ENCODE measurements at places on chromosomes 4 and X.

DNA sequence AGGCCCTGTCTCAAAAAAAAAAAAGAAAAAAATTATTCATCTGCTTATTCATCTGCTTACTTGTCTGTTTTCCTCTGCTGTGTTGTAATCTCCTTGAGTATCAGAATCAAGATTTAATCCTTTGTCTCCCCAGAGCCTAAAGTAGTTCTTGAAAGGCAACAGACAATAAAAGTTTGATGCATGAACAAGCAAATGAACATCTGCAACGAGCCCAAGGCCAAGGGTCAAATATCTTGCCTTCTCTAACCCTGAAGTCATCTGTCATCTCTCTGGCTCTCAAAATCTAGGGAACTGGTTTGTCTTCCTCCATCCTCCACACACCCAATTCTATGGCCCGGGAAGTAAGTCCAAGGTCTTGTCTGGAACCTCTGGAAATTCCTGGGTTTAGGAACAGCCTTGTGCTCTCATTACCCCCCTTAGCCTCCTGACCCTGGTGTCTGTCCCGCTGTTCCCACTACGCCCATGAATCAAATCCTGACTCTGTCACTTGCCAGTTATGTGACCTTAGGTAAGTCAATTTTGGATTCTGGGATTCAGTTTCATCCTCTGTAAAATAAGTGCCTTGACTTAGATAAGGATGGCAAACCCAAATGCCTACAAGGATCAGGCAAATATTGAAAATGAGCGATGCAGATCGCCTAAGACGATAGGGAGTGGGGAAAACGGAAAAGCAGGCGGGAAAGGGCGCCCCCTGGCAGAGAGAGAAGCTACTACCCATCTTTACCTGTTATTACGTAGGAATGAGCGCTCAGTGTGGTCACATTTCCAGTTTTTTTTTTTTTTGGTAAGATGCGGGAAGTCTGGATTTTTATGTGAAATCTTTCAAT, 102.7 kb upstream of the DHX15 start:
- no peak for DNase-seq

DNA sequence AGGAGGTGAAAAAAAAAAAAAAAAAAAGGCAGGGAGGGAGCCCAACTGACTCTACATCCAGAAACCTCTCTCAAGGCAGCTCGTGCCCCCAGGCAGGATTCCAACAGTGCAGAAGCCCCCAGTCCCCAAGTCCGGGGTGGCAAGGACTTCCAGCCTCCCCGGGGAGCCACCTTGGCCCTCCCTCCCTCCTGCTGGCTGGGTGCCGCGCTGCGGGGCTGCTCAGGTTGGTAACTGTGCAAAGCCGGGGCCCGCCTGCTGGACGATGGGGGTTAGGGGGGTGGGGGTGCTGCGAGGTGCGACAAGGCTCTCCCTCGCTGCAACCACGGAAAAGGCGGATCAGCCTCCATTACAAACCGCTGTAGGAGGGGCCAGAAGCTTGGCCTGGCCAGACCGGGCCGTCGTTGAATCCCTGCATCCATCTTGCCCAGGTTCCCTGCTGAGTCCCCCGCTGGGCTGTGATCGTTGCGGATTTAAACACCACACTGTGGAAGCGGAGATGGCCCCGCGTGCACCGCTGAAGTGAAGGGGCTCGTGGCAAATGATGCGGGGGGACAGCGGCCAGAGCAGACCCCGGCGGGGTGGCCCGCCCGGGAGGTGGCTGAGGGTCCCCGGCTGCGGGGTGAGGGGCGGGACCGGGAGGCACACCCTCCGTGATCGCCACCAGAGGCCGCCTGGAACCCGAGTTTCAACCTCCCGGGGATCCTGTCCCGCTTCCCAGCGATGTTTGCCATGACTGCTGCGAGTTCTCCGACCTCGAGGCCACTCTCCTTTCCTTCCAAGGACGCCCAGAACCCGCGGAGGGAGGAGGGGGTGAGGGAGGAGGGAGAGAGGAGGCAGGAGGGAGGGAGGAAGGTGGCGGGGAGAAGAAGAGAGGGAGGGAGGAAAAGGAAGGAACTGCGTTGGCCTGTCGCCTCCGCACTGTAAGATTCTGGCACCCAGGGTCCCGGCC, 58.0 kb upstream of the DDX3X start:
- peak; percentile 53 for DNase-seq

GRCh38 chr4:171279131-171279530, 534.1 kb upstream of the GALNTL6 start:
- no peak for DNase-seq

GRCh38 chr4:136241221-136241986, 1290.9 kb downstream of the PCDH18 start:
- DNase-seq: no peak

DNA sequence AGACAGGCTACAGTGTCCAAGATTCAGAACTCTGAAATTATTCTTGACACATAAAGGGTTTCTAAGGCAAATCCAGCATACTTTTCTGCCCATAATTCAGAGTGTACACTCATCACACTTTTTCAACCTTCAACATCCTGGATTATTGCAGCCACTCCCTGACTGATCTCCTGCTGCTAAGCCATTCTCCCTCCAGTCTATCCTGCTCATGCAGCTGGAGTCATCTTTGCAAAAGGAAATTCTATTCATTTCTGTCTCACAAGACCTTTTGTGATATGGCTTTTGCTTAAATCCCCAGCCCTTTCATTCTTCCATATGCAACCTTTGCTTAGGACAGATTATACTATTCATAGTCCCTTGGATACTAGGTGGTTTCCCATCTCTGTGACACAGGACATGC, 236.1 kb upstream of the LDB2 start:
- DNase-seq: no peak

GRCh38 chr4:115187136-115187535, 73.7 kb upstream of the NDST4 start:
- DNase-seq: no peak

DNA sequence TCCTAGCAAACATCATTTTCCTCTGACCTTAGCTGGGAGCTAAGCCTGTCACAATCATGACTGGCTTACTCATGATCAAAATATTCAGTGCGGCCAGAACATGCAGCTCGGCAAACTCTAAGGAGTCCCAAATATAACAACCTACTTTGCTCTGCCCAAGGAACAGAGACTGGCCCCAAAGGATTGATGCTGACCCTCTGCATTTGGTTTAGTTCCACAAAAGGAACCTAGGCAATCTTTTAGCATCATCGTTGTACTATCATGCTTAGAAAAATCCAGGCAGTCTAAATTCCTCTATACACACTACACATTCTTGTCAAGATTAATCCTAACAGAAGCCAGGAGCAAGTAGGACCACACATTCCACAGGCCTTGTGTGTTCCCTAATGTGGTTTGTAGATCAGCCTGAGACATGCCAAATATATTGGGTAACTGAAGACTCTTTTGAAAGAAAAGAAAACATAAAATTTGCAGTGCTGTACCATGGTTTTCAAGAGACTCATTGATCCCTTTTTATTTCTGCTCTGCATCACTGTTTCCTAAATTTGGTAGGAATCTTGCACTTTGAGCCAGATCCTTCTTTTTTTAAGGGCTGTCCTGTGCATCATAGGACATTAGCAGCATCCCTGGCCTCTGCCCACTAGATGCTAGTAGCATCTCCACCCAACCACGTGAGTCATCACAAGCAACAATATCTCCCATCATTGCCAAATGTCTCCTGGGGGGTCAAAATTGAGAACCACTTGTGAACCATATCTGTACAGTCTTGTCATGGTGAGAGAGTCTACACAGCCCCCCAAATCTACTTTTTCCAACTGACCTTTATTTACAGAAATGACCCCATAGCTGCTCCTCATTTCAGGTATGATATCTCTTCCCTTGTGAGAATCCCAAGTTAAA, 17.6 kb upstream of the CC2D2A start:
- DNase-seq: no peak

DNA sequence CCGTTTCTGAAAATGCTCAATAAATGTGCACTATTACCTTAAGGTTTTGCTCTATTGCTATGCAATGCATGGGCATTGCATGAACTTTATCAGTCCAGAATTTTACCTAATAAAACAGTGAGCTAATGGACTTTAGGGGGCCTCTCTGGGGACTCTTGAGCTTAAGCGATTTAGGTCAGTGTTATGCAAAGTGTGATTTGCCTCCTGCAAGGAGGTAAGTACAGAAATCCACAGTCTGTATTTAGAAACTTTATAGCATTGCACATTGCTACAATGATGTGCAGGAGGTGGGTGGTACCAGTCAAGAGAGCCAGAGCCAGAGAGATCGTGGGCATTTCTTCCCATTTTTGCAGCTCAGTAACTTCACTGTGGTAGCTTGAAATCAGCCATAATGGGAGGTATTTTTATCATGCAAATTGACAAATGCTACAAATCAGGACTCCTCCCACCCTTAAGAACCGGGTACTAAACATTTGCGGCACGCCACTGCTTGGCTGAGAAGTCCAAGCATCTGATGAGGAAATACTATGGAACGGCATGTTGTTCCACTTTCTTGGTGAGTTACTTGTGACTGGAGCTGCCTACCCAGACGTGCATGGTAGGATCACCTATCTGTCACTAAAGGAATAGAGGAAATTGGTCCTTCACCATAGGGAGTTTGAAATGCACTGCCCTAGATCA, 174.6 kb upstream of the PGRMC2 start:
- no peak for DNase-seq

- no peak for DNase-seq
Observed at GRCh38 chr4:3476341-3476747, 13.2 kb downstream of the DOK7 start.

GRCh38 chr4:160403081-160403480, 1300.2 kb downstream of the RAPGEF2 start:
- DNase-seq: no peak

- DNase-seq: no peak
Observed at GRCh38 chr4:82901183-82901718, 716 bp downstream of the THAP9 start.

DNA sequence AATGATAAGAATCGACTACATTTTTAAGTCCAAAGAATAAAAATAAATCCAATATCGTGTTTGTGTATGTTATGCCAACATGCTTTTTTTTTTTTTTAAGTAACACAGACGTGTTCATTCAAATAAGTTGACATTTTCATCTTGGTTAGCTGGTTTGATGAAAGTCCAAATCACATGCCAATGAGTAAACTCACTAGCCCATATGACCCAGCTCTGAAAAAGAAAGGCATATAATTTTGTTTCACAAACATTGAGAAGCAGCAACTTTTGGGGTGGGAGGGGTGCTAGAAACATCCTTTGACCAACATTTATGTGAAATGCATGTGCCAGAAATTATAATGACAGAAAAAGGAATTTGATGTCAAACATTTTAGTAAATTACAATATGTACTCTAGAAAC, 61.6 kb upstream of the SPP1 start:
- no peak for DNase-seq

- DNase-seq: no peak
Observed at GRCh38 chr4:110742143-110742542, 119.3 kb upstream of the PITX2 start.

GRCh38 chr4:161919442-161920220, 244.2 kb downstream of the FSTL5 start:
- no peak for DNase-seq

GRCh38 chr4:146428298-146428697, 93.4 kb downstream of the SLC10A7 start:
- no peak for DNase-seq

DNA sequence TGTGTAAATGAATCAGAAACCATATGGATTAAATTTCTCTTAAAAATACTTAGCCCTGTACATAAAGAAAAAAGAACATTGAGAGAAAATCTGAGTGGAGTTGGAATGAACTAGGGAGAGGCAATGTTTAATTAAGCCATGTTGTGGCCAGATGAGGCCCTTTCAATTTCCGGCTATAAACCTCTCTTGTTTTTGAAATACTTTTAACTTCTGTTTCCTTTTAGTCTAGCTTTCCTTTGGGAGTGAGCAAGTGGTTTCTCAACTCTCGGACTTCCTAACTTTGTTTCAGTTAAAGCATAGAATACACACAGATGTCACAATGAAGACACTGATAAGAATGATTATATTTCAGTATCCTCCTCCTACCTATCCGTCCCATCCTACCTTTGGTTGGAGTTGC, 197.2 kb downstream of the ARHGAP24 start:
- no peak for DNase-seq

DNA sequence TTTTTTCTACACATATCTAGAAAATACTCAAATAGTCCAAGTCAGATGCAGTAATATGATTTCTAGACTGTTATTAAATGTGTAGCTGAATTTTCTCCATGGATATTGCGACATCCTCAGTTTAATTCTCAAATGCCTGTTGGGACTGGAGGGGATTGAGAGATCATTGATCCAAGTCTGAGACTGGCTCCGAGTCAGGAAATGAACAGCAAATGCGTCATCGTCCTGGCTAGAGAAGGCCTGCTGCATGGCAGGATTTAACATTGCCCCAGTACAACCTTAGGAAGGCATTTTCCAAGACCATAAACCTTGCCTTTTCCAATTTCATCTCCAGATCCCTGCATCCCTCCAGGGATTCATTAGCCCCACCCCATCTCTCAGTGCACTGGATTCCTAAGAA, 56.6 kb upstream of the SLC6A14 start:
- DNase-seq: no peak

- DNase-seq: no peak
Observed at GRCh38 chrX:122667667-122668066, 516.4 kb upstream of the GRIA3 start.

DNA sequence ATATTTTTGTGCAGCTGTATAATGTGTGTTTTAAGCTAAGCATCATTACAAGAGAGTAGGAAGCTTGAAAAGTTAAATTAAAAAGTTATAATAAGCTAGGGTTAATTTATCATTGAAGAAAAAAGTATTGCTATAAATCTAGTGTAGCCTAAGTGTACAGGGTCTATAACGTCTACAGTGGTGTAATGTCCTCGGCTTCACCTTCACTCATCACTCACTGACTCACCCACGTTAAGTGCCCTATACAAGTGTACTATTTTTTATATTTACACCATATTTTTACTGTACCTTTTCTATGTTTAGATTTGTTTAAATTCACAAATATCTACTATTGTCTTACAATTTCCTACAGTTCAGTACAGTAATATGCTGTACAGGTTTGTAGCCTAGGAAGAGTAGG, 23.5 kb downstream of the ARAP2 start:
- no peak for DNase-seq

DNA sequence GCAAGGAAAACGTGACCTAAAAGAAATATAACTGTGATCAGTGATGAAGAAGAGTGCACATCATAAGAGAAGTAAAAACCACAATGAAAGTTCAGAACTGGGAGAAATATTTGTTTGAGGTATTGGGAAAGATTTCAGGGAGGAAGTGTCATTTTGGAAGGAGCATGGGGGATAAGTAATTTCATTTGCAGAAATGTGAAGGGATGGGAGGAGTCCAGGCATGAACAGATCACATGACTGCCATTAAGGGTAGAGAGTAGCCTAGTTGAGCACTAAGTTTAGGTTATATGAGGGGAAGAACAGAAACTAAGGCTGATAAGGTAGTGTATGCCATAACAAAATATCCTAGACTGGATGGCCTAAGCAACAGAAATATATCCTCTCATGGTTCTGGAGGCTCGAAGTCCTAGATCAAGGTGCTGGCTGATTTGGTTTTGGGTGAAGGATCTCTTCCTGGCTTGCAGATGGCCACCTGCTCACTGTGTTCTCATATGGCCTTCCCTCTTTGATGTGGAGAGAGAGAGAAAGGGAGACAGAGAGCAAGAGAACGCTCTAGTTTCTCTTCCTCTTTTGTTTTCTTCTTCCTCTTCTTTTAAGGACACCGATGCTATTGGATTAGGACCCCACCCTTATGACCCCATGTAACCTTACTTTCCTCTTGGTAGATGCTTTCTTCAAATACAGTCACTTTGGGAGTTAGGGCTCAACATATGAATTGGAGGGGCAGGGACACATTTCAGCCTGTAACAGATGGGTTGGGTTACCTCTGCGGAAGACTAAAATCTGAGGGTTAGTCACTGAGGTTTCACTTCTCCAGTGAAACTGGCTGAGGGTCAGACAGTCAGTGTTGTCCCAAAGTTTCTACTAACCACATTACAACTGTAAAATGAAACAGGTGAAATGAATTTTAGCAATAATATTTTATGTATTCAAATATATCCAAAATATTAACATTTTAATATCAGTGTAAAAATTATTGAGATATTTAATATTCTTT, 77.9 kb downstream of the EGF start:
- DNase-seq: no peak
